ENCODE measurements at places on chromosomes 3 and 15.
A peak's percentile ranks its signal among the peaks of the same experiment; 100 is the strongest.

GRCh38 chr15:52481915-52482314, 46.8 kb downstream of the MYO5A start:
- DNase-seq: no peak

DNA sequence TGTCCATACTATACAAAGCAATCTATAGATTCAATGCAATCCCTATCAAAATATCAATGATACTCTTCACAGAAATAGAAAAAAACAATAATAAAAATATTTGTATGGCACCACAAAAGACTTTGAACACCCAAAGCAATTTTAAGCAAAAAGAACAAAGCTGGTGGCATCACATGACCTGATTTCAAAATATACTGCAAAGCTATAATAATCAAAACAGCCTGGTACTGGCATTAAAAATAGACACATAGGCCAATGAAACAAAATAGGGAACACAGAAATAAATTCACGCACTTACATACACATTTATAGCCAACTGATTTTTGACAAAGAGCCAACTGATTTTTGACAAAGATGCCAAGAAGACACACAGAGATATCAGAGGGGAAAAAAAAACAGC, 9.2 kb upstream of the ENTPD3 start:
- DNase-seq: no peak

- peak; percentile 0 for DNase-seq
These were observed 127.0 kb downstream of the KLHL25 start for GRCh38 chr15:85667491-85668424.

- no peak for DNase-seq
These were observed 52.4 kb upstream of the RGMA start for GRCh38 chr15:93141371-93141794.

- DNase-seq: no peak
These were observed 260.5 kb upstream of the THBS1 start for GRCh38 chr15:39320355-39320754.

DNA sequence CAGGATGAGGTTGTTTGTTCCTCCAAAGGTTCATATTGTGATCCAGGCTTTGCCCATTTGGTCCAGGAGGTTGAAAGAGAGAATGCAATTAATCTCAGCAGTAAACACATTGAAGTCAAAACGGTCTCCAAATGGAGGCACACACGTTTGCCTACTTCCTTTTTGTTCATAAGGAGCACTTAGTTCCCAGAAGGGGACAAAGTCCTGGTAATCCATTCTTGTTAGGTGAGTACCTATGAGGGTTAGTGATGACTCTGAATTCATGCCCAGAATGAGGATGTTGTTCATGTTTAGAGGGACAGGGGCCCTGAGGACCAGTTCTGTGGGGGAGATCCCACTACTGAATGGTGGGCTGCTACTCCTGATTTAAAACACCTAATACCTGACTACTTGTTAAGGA, 177.7 kb downstream of the ALDH1A2 start:
- no peak for DNase-seq

- DNase-seq: no peak
These were observed 12.4 kb downstream of the LINGO1 start for GRCh38 chr15:77620297-77620696.

DNA sequence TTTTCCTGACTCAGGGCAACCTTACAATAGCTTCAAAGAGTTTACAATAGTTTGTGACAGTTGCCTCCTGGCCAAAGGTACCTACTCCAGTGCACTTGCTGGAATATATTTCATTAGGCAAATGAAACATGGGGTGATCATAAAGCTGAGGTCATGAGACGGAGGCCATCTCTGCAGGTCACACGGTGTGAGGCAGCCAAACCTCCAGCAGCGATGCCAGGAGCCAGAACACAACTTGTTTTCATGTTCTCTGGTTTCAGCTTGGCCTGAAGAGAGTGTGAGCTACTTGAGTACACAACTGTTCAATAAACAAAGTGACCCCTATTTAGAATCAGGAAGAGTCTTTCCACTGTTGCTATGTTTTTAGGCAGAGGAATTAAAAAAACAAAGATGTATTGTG, 42.7 kb upstream of the PYGO1 start:
- DNase-seq: no peak

GRCh38 chr3:5036858-5037257, 57.6 kb downstream of the BHLHE40 start:
- no peak for DNase-seq

- no peak for DNase-seq
These were observed 147.6 kb downstream of the KLF13 start for GRCh38 chr15:31474059-31474868.

- DNase-seq: no peak
These were observed 20.1 kb upstream of the ZXDC start for GRCh38 chr3:126495786-126496185.

GRCh38 chr15:37537802-37538201, 396.6 kb upstream of the TMCO5A start:
- DNase-seq: no peak

DNA sequence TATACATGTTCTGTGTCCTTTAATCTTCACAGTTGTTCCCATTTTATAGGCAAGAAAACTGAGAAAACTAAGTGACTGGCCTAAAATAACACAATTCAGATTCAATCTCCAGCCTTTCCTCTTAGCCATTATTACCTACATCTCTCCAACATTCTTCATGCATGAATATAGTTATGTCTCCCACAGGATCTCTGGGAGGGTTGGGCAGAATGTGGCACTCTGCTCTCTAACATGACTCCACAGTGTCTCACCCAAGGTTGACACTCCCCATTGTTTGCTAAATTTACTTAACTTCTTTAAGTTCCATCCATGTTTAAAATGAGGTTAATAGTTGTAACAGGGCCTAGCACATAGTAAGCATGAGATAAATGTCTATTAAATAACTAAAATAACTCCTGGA, 276.3 kb downstream of the ERC2 start:
- DNase-seq: no peak

- DNase-seq: peak; percentile 32
These were observed 9.6 kb upstream of the PSMD2 start for GRCh38 chr3:184289426-184289938.

DNA sequence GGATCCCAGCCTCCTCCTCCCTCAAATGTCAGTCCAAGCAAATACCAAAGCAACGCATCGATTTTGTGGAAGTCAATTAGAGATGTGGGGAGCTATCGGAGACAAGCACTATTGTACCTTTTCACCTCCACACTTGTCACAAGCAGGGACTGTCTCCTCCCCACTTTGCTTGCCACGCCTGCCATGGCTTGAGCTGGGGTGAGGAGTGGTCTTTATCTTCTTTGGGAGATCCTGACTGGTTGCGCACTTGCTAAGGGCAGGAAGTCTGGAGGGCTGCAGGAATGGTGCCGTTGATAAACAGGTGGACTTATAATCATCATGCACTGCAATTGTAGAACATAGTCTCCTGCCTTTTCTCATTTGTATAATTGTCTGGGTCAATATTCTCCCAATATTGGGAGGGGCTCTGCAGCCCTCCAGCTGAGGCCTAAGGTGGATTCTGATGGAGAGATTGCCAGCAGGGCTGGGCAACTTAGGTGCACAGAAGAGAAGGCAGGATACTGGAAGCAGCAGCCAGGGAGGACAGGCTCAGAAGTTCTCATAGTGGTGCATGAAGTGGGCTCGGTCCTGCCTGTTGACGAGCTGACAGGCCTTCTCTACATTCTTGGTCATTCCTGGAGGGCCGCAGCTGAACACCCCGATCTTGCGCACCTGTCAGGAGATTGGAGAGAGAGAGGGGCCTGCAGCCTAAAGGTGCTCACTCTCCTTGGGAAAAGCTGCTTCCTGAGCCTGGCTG, 20.2 kb downstream of the DUOX2 start:
- no peak for DNase-seq

- no peak for DNase-seq
These were observed 95.0 kb downstream of the DHX30 start for GRCh38 chr3:47897954-47898353.

- DNase-seq: no peak
These were observed 2.4 kb upstream of the PIK3R4 start for GRCh38 chr3:130748981-130749380.

DNA sequence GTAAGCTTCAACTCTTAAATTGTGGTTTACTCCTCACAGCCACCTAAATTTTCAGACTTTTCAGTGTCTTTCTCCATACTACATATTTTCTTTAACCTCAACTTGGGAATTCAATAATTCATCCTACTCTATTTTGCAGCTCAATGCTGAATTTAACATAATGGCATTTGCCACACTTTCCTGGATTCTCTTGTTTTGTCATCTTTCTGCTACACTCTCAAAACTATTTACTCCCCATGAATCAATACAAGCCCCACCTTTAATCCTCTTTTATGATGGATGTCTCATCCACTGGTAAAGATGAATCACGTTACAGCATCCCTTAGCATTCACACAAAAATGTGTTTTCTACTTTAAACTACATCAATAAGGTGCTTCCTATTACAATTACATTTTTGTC, 19.6 kb upstream of the CHMP2B start:
- DNase-seq: no peak

DNA sequence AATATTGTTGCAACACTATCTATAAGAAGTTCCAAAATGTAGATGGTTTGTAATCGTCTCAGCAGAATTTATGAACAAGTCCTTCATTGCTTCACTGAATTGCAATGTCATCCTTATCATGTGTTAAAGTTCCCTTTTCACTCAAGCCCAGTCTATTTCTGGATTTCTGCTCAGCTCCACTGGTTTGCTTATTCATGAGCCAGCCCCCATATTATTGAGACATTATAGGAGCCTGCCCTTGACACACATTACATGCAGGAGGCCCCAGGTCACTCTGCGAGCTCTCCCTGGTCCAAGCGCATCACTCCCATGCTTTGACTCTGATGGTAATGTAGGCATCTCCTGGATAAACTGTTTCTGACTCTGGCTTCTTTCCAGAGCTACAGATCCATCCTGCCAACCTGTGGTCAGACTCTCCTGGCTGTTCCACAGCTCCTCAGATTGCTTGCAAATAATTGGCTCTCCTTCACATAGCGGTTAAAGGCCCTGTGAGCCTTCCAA, 56.9 kb downstream of the ABTB1 start:
- peak; percentile 42 for DNase-seq

DNA sequence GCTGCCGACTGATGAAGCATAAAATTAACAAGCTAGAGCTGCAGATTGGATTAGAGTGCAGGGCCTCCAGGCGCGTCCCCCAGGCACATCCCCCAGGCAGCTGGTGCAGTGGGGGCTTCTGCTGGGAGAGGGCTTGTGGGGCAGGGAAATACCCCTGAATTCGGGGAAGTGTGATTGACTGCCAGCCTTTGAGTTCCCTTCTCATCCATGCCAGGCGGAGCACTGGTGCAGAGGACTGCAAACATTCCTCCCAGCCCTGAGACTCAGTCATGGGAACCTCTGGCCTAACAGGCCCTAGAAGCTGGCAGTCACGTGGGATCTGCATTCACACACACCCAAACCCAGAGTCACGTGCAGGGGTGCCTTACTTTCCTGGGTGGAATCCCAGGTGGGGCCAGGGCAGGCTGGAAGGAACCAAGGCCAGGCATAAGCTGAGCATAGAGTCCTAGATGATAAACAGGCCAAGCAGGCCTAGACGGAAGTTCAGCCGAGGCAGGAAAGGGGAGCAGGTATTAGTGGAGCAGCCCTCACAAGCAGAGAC, 46.2 kb upstream of the SEC22A start:
- DNase-seq: no peak

DNA sequence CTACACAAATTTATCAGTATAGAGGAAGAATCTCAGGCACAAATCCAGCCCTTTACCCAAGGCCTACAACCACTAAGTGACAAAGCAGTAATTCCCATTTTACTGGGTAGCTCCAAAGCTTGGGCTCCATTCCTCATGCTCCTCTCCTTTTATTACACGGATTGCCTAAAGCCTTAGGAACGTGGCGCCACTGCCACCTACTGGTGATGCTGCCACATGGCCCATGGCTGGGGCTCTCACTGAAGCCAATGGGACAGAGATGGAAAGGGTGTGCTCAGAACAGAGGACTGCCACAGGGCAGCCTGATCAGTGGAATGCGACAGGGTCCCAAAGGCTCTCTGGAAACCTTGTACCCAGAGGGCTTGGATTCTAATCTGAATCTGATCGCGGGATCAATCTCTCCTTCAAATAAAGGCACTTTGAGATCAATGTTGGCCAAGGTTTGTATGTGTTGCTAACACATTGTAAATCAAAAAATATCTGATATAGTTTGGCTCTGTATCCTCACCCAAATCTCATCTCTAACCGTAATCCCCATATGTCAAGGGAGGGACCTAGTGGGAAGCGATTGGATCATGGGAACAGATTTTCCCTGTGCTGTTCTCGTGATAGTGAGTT, 33.5 kb upstream of the LYZL4 start:
- peak; percentile 69 for DNase-seq

DNA sequence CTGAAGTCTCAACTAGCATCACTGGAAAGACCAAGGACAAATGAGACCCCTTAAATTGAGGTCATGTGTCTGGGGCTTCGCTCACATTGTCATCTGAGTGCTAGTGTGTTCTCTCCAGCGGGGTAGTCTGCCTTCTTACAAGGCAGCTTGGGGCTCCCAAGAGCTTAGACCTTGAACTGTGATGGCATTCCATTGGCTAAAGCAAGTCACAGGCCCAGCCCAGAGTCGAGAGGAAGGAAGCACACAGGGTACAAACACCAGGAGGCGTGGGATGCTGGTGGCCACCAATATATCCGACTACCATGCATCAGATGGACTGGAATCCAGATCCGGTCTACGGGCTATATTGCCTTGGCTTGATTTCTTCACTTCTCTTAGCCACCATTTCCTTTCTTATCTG, 31.5 kb upstream of the DYNC1LI1 start:
- DNase-seq: no peak

- no peak for DNase-seq
These were observed 54.0 kb downstream of the FAM43A start for GRCh38 chr3:194739498-194740284.

- no peak for DNase-seq
These were observed 8.1 kb upstream of the RCCD1 start for GRCh38 chr15:90946538-90946937.

DNA sequence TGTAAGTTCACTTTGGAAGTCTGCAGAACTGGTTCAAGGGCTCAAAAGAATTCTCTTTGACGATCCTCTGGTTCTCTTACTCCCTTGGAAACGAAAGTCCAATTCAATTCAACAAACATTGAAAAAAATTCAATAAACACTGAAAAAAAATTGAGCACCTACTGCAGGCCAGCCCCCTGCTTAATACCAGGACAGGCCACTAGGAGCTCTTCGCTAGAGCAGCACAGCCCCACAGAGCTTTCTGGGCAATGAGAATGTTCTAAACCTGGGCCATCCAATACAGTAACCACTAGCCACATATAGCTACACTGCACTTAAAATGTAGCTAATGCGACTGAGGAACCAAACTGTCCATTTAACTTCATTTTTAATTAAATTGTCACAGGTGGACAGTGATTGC, 50.4 kb upstream of the DCLK3 start:
- DNase-seq: no peak
